Right atrium auricular region (tissue), 2 donors: ENCODE measurements at places on chromosomes 2 and 18. TPM values are rescaled to one million over a fixed set of nuclear protein-coding genes. Genes with fewer than 3 reads are reported as not detected.
A peak's percentile ranks its signal among the peaks of the same experiment; 100 is the strongest.

SERPINE2 gene
- 54.3 TPM for total RNA-seq

LCLAT1 gene
- total RNA-seq: 14.3 TPM

GRCh38 chr2:28674062-28674712 lies 77.4 kb upstream of the PPP1CB start:
- no peak for DNase-seq
- no peaks in the 10 kb centered on the region for H3K27me3 ChIP-seq
- no peak overlapping the region for H3K27ac ChIP-seq
- H3K4me3 ChIP-seq: no peak overlapping the region

STAT4 gene
- 27.3 TPM for total RNA-seq

PID1 gene
- total RNA-seq: 24.0 TPM

DNA sequence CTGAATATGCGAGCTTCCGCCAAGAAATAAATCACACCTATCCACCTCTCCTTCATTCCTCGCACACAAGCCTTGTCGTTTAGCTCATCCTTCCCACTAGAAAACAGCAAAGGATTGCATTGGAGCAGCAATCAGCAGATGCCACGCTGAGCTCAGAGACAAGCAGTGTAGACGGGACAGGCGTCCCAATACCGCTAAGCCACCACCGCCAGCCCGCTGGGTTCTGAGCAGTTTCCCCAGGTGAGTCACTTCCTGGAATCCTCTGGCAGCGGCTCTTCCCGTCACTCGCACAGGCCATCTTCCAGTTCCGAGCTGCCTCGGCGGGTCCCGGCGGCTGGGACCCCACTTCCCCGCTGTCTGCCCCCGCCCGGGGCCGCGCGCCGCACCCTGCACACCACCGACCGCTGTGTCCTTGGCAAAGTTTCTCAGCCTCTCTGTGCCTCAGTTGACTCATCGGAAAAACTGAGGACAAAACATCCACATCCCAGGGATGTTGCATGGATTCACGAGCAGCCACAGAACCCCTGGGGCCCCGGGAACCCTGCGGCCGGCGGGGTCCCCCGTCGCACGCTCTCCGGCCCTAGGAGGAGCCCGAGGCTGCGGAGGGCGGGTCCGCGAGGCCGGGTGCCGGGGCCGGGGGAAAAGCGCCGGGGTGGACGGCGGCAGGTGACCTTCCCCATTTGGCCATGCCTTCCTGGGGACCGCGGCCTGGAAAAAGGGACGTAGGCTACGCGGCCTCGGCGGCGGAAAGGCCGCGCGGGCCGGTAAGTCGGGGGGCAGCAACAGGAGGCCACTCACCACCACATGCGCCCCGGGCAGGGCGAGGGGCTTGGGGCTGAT lies 573 bp downstream of the KDSR start:
- no peaks in the 10 kb centered on the region for H3K27me3 ChIP-seq
- H3K4me1 ChIP-seq: peaks cover 24% of the 10 kb centered on the region
- peaks cover 12% of the 10 kb centered on the region for H3K36me3 ChIP-seq
- H3K27ac ChIP-seq: peak overlapping the region; percentile 100

DNA sequence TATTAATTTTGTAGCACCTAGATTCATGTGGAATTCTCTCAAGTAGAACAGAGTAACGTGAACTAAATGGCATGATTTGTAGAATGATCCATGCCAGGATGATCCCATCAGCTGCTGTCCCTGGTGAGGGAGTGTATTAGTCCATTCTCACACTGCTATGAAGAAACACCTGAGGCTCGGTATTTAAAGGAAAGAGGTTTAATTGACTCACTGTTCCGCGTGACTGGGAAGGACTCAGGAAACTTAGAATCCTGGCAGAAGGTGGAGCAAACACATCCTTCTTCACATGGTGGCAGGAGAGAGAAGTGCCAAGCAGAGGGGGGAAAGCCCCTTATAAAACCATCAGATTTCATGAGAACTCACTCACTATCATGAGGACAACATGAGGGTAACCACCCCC lies 312.6 kb downstream of the PTPRM start:
- no peak overlapping the region for H3K27ac ChIP-seq
- no peaks in the 10 kb centered on the region for H3K36me3 ChIP-seq
- no peak for DNase-seq
- no peak overlapping the region for H3K4me3 ChIP-seq
- no peaks in the 10 kb centered on the region for H3K27me3 ChIP-seq

GRCh38 chr2:31785876-31786275 lies 205.1 kb upstream of the SRD5A2 start:
- H3K4me1 ChIP-seq: no peaks in the 10 kb centered on the region
- no peaks in the 10 kb centered on the region for H3K36me3 ChIP-seq
- no peak overlapping the region for H3K4me3 ChIP-seq

GRCh38 chr18:3481696-3482210 lies 31.8 kb downstream of the TGIF1 start:
- H3K4me1 ChIP-seq: no peaks in the 10 kb centered on the region
- H3K4me3 ChIP-seq: no peak overlapping the region
- H3K27ac ChIP-seq: no peak overlapping the region
- no peaks in the 10 kb centered on the region for H3K27me3 ChIP-seq

DNA sequence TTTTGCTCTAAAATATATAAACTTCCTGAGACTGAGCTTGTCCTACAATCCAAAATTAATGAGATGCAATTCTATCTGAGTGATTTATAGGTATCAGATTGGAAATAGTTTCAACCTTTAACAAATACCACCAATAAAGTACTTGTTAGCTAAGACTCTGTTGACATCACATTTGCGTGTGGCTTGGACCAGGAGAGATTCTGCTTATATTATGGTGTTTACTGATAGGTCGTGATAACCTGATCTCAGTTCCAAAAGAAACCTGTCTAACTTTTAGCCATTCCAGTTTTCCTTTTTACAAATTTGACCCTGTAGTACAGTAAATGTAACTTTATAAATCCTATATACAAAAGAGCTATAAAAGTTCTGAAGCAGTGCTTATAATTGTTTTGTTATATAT lies 78.4 kb upstream of the ABCA12 start:
- no peaks in the 10 kb centered on the region for H3K36me3 ChIP-seq

DNA sequence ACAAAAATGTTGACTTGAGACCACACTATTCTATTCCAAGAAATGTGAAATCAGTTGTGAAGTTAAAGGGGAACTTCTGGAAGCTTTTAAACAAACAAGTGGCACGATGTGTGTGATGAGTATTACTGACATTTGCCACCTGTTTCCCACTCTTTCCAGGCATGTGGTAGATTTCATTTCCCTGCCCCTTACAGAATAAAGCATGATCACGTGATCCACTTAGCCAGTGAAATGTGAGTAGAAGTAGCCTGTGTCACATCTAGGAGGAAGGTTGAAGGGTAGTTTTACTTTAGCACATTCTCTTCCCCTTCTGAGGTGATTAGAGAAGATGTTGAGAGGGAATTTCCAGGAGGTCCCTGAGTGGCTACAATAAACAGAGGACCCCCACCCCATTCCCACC lies 3.8 kb downstream of the COL4A4 start:
- H3K4me3 ChIP-seq: no peak overlapping the region
- no peaks in the 10 kb centered on the region for H3K27me3 ChIP-seq
- H3K4me1 ChIP-seq: no peaks in the 10 kb centered on the region
- DNase-seq: no peak

CYRIA gene
- total RNA-seq: 1.7 TPM

SFT2D3 gene
- 3.8 TPM for total RNA-seq

BCL2L11 gene
- total RNA-seq: 9.2 TPM

MROH2A gene
- not detected for total RNA-seq

ARID5A gene
- total RNA-seq: 17.1 TPM

GRCh38 chr2:17497718-17498117 lies 20.5 kb downstream of the RAD51AP2 start:
- H3K4me1 ChIP-seq: no peaks in the 10 kb centered on the region
- no peak overlapping the region for H3K27ac ChIP-seq
- no peaks in the 10 kb centered on the region for H3K36me3 ChIP-seq
- DNase-seq: no peak
- no peaks in the 10 kb centered on the region for H3K27me3 ChIP-seq
